ENCODE measurements at places on chromosomes 7 and 10. TPM values are rescaled to one million over a fixed set of nuclear protein-coding genes. Genes with fewer than 3 reads are reported as not detected.

Gene SLC13A1
- total RNA-seq, result not detected

Gene CYP26C1
- total RNA-seq, result not detected

Gene MYL7
- total RNA-seq, result not detected

Gene C10orf67
- total RNA-seq, result not detected

Gene SPDYE2
- not detected for total RNA-seq

Gene CCL24
- total RNA-seq, result not detected

Gene TCAF2
- 0.75 TPM for total RNA-seq

Gene NPM3
- total RNA-seq, result 110 TPM

Gene DNTT
- not detected for total RNA-seq

Gene ZNF679
- total RNA-seq, result not detected

Gene AGAP3
- total RNA-seq, result 37.7 TPM
